Cardiac fibroblast (primary cell): ENCODE measurements at places on chromosomes 3 and 15.
A peak's percentile ranks its signal among the peaks of the same experiment; 100 is the strongest.

GRCh38 chr15:101498717-101499480, 9.4 kb upstream of the PCSK6 start:
- DNase-seq: no peak

DNA sequence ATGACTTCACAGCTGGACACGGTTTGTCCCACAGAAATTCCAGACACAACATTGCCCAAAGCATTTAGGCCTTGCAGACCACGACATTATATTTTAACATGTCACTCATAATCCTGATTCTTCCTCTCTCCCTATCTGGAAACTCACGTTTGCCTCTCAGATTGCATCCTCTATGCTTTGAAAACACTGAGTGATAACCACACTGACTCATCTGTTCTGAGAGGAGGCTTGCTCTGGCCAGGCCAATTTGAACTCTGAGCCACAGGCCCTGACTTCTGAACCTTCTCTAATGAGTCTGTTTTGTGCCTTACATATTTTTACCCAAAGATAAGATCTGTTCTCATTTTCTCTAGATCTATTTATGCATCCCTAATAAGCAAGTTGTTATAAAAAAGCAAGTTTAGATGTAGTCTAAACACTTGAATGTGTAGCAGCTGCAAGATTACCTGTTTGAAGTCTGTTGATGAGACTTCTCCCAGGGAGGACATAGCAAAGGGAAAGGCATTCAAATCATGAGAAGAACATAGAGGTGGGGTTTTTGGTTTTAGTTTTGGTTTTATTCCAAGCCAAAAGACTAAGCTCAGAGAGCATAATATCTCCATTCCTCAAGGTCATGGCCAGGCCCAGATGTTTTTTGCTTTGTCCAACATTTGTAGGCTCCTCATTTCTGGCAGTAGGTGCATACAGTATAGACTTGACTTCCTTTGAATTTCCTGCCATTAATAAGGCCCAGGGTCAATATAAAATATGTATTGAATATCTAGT, 234.4 kb upstream of the LRTM1 start:
- peak; percentile 81 for DNase-seq

- DNase-seq: no peak
Measured at GRCh38 chr15:27064080-27064479, 93.1 kb downstream of the GABRG3 start.

DNA sequence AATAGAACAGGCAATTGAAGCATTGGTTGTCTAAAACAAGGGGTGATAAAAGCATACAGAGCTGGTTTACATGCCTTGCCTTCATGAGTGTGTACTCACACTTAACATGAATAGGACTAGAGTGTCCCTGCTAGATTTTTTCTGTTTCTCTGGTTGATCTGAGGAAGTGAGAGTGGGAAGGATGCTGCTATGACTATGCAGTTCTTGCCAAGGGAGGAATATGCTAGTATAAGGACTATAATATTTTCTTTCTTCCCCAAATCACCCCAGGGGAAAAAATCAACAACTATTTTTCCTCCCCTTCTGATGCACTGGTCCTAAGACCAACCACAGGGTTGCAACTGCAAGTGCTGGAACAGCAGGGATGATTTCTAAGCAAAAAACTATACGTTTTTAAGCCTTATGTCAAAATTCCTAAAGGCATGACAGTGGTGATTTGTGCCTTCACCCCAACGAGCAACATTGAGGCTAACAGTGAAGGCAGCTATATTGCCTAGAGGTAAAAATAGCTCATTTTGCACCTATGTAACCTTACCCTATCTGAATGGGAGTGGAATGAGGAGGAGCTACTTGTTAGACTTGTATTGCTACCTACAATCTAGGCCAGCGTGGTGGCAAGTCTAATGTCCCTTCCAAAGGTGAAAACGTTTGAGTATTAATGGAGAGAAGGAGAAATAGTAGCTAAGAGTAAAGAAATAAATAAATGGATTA, 33.5 kb upstream of the USP8 start:
- DNase-seq: no peak

DNA sequence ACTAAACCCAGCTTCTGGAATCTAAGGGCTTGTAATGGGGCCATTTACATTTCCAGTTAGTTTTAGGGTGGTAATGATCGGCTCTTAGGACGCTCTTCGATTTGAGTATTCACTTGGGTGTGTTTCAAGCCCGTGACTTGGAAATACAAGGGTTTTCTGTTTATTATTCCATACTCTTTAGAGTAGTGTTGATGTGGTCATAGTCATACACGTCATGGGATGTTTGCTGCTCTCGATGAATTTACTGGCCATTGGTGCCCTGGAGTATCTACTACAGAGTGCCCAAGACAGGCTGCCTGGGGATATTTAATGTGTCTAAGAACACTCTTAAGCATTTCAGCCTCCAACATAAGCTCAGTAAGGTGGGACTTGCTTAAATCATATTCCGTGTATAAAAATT, 64.1 kb downstream of the PTPRG start:
- DNase-seq: no peak

DNA sequence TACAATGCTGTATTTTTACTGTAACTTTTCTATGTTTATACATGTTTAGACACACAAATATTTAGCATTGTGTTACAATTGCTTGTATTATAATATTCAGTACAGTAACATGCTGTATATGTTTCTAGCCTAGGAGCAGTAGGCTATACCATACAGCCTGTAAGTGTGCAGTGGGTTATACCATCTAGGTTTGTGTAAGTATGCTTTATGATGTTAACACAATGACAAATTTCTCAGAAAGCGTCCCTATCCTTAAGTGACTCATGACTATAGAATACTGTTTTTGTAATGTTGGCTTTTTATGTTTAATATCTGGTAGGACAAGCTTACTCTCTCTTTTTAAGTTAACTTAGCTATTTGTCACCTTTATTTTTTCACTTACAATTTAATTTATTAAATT, 127.5 kb upstream of the THRB start:
- peak; percentile 12 for DNase-seq
